ENCODE measurements at places on chromosomes 6 and 20. TPM values are rescaled to one million over a fixed set of nuclear protein-coding genes. Genes with fewer than 3 reads are reported as not detected.

The C6orf15 gene
- not detected for polyA plus RNA-seq

The RAET1E gene
- 0.51 TPM for polyA plus RNA-seq

The OVOL2 gene
- polyA plus RNA-seq: 6.8 TPM

DNA sequence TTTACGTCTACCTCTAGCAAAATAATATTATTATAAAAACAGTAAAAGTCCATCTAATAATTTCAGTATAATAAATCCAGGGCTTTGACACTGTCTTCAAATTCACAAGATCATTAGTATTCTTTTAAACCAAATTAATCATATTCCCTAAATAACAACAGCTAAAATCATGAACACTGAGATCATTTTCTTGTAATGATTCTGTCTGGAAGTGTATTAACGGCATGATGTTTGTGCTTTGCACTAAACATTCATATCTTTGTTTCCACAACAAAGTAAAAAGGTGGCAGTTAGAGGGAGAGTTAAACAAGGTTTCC lies 18.8 kb downstream of the HIVEP2 start:
- no peaks in the 10 kb centered on the region for H3K36me3 ChIP-seq
- no peaks in the 10 kb centered on the region for H3K4me1 ChIP-seq
- H3K4me3 ChIP-seq: peak overlapping the region; percentile 44
- no peaks in the 10 kb centered on the region for H3K27me3 ChIP-seq
- H3K27ac ChIP-seq: peak overlapping the region; percentile 87

DNA sequence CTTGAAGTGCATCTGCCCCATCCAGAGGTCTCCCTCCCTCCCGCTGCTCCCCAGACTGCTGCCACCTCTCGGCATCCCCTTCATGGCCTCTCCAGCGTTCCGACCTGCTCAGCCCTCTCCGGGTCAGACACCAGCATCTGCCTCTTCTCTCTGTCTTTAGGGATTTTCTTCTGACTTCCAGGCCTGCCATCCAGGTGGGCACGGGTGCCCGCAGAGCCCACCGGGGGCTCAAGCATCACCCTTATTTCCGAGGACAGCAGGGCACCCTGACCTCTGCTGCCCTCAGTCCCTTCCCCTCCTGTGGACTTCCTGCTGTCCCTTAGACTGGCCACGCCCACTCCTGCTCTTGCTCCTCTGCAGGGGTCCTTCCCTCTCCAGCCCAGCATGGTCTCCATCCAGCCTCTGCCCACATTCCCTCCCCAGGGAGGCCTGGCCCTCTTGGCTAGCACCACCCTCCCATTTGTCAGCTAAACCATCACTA lies 3.3 kb downstream of the NPEPL1 start:
- no peak overlapping the region for H3K4me3 ChIP-seq
- peaks cover 58% of the 10 kb centered on the region for H3K36me3 ChIP-seq
- no peak overlapping the region for H3K27ac ChIP-seq
- peaks cover 15% of the 10 kb centered on the region for H3K4me1 ChIP-seq
- no peak for DNase-seq

DNA sequence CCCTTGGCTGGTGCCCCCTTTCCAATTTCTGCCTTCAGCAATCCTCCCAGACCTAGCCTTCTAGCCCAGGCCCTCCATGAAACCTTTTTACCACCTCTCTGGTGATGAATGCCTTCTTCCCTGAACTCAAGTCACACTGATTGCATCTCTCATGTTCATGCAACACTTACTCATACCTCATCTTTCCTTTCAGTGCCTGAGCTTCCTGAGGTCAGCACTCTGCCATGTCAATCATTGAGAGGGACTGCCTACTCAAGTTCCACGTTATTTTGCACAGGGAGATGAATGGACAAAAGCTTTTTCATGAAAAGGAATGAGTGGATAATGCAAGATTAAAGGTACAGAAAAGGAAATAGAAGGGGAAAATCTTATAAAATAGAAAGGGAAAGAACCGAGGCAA lies 60.1 kb upstream of the PLEKHG1 start:
- no peaks in the 10 kb centered on the region for H3K4me1 ChIP-seq
- no peaks in the 10 kb centered on the region for H3K27me3 ChIP-seq
- no peak overlapping the region for H3K4me3 ChIP-seq
- DNase-seq: no peak

GRCh38 chr20:21101453-21101931 lies 4.7 kb downstream of the LINC00237 start:
- H3K36me3 ChIP-seq: no peaks in the 10 kb centered on the region
- peaks cover 100% of the 10 kb centered on the region for H3K27me3 ChIP-seq
- DNase-seq: no peak
- H3K4me3 ChIP-seq: peak overlapping the region; percentile 44

- H3K4me1 ChIP-seq: no peaks in the 10 kb centered on the region
- H3K27ac ChIP-seq: no peak overlapping the region
- no peak overlapping the region for H3K4me3 ChIP-seq
- no peak for DNase-seq
- H3K36me3 ChIP-seq: no peaks in the 10 kb centered on the region
Observed at GRCh38 chr6:137002505-137002904, 42.3 kb downstream of the IL20RA start.

GRCh38 chr6:20952699-20953474 lies 418.6 kb downstream of the CDKAL1 start:
- H3K36me3 ChIP-seq: peaks cover 7% of the 10 kb centered on the region
- no peaks in the 10 kb centered on the region for H3K4me1 ChIP-seq
- no peak overlapping the region for H3K4me3 ChIP-seq

DNA sequence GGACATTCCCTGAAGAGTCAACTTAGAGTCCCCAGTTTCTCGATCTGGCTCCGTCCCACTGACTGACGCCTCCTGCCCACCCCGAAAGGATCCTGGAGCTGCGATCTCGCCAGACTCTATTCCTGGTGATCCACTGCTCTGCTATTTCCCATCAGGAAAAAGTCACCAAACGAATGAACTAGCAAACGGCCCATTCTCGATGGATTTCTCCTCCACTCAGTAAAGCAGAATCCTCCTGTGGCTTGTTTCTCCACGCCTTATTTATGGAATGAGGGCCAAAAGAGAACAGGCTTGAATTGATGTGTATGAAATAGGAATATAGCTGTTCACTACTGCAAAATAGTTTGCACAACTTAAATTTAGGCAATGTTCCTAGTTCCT lies 5.4 kb downstream of the NKX2-4 start:
- H3K4me3 ChIP-seq: no peak overlapping the region
- DNase-seq: no peak

- peak overlapping the region; percentile 92 for H3K4me3 ChIP-seq
- peaks cover 4% of the 10 kb centered on the region for H3K4me1 ChIP-seq
- H3K36me3 ChIP-seq: no peaks in the 10 kb centered on the region
- peaks cover 12% of the 10 kb centered on the region for H3K27me3 ChIP-seq
Observed at GRCh38 chr6:157982102-157982562, 469 bp downstream of the SYNJ2 start.

DNA sequence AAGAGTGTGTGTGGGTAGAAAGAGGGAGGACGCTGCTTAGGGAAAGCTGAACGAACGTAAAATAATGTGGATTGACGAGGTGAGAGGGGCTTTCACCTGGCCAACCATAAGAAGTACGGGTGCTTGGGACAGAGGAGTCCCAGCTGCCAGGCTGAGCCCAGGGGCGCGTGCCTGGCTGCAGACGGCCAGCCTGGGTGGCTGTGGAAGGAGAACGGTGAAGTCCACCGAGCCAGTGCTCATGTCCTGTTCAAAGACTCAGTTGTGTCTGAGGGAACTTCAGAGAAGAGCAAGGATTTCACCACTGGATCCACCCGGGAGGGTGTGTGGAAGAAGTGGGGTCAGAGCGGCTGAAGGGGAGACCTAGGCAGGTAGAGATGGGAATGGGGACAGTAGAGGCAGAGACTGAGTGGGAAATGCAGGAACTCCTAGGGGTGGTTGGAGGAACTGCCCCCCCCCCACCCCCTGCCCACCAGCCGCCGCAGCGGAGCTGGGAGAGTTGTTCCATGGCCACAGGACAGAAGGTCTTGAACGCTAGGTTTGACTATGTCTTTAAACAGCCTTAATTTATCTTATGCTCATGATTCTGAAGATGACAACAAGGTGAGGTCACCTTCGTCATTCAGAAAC lies 68.1 kb upstream of the TBXT start:
- no peaks in the 10 kb centered on the region for H3K4me1 ChIP-seq
- no peak overlapping the region for H3K27ac ChIP-seq
- peaks cover 7% of the 10 kb centered on the region for H3K27me3 ChIP-seq
- H3K36me3 ChIP-seq: no peaks in the 10 kb centered on the region
- DNase-seq: no peak

DNA sequence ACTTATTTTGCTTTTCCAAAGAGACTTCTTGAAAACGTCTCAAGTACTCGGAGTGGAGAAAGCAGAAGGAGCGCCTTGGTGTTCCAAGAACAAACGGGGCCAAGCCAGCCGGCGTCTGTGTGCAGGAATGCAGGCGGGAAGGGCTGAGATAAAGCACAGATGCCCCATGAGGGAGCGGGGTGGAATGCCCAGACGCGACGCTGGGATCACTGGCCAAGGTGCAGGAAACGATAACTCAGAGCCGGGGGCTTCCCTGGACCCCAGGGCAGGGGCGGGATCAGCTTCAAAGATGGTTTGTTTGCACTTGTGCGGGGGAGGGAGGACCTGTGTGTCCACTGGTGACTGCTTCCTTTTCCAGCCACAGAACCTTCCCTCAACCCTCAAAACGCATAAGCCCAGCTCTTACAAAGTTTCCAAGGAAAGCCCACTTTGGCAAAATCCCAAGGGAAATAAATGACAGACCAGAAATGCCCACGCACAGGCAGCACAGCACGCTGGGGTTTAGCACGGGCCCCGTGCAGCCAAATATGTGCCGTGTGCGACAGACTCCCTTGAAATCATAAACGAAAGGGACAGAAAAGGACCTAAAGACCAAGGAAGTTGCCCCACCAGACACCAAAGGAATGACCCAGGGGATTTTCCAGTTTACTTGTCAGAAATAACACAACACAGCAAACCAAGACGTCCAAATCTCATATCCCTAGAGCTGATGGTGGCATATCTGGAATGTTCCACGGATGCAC lies 113.9 kb downstream of the NFATC2 start:
- no peak overlapping the region for H3K27ac ChIP-seq
- DNase-seq: no peak
- H3K4me3 ChIP-seq: no peak overlapping the region
- no peaks in the 10 kb centered on the region for H3K27me3 ChIP-seq
- H3K36me3 ChIP-seq: no peaks in the 10 kb centered on the region

Measured in left lung (tissue), 14 donors.